Mammary epithelial cell (primary cell): ENCODE measurements at places on chromosomes 1 and 21. TPM values are rescaled to one million over a fixed set of nuclear protein-coding genes. Genes with fewer than 3 reads are reported as not detected.
A peak's percentile ranks its signal among the peaks of the same experiment; 100 is the strongest.

DNA sequence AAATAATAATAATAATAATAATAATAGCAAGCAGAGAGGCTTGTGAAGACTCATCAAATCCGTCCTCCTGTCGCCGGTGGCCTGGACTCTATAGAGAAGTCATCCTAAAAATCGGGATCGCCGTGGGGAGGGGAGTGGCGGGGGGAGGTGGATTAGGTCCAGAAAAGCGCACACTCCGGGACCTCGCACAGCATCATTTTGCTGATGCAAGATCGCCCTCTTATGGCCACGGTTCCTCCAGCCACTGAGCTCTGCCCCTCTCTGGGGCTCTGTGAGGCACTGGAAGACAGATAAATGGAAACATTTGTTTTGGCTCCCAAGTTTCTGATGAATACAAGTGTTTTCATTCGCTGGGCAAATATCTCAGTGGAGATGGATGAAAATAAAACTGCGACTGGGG lies 612.0 kb downstream of the MATN1 start:
- peak; percentile 16 for DNase-seq

DNA sequence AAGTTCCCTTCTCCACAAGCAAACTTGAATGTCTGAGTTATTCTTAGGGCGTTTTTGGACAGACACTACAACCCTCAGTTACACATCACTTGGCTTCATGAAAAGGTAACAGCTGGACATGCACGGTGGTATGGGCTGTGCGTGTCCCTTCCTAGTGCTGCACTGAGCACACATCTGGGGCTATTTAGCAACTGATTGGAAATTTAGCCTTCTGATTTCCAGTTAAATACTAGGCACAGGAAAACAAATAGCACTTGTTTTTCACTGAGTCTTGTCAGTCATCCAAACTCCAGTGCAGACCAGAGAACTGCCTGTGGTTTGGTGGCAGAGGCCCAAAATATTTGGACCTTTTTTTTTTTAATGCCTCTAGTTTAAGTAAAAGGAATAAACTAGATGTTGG lies 134.7 kb downstream of the TGFBR3 start:
- DNase-seq: no peak

Gene HSD3B1
- total RNA-seq: 0.17 TPM

Gene ZNF697
- 8.3 and 9.4 TPM in 2 replicates for total RNA-seq

Gene CRYBG2
- 11.0 and 11.8 TPM in 2 replicates for total RNA-seq
